NCI-H2081 treated with DMSO at 0.1 percent for 48 hours (cell line): ENCODE measurements at places on chromosomes 5 and 9.
A peak's percentile ranks its signal among the peaks of the same experiment; 100 is the strongest.

- DNase-seq, result no peak
Measured at GRCh38 chr9:137705443-137705863, 86.6 kb downstream of the EHMT1 start.

GRCh38 chr9:127014216-127014909 is 99.8 kb downstream of the RALGPS1 start:
- DNase-seq, result no peak

DNA sequence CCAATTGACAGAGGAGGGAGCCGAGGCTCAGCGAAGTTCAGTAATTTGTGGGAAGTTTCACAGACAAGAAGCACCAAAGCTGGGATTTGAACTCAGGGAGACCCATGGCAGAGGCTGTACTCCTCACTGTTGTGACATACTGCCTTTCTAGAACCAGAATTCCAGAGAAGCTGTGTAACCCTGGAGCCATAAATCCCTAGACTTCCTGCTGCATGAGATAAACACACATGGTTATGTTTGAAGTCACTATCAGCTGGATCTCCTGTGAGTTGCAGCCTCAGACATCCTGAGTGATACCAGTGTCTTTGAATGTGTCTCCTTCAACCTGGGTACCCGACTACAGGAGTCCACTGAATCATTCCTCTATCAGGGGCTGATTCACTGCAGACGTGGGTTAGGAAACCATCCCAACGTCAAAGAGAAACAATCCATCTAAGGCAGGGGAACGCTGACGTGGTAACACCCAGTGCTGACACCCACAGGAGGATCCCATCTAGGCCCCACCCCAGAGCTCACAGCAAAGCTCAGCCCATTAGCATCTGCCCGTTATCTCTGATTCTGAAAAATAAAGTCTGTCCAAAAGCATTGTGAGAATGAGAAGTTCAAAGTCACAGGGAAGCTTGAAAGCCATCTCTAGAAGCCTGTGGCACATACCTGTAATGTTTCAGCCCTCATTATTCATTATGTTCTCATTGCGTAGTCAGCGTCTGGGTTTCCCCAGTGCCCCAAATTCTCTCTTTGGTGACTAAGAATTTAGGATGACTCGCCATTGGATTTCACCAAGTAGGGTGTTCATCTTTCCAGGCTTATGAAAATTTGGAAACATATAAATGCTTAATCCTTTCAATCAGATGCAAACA is 36.3 kb upstream of the BASP1 start:
- DNase-seq, result no peak

- no peak for DNase-seq
Measured at GRCh38 chr5:1437226-1437829, 7.9 kb downstream of the SLC6A3 start.

DNA sequence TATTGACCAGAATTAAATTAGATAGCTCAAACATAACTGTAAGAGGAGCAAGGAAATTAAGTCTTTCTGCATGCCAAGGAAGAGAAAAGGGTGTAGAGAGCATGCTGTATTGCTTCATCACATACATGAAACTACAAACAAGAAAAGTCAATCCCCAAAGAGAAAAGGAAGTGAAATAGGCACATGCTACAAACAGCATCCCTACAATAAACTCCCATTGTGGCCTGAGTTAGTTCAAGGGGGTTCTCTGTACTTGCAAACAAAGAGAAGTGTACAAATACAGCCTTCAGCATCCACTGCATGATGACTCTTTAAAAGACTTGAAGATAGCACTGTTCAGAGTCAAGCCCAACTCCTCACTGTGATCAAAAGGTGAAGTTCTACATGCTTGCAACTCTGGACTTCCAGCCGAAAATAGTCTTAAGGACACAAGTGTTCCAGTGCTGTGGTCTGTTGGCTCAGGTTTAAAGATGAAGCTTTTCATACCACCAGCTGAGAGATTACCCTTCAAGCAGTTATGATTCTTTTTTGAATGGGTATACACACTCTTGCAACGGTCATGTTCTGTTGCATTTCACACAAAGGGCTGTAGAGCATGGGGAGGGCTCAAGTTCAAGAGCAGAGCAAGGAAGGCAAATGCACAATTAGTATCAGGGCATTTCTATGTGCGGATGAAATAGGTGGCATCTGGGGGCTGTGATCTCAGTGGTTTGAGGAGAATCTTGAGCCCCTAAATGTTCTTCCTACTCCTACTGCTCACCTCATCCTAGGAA is 534.5 kb downstream of the EBF1 start:
- no peak for DNase-seq

GRCh38 chr5:149433524-149434131 is 54.5 kb upstream of the IL17B start:
- DNase-seq, result no peak

- no peak for DNase-seq
Measured at GRCh38 chr5:140570488-140570887, 5.9 kb downstream of the SLC35A4 start.

DNA sequence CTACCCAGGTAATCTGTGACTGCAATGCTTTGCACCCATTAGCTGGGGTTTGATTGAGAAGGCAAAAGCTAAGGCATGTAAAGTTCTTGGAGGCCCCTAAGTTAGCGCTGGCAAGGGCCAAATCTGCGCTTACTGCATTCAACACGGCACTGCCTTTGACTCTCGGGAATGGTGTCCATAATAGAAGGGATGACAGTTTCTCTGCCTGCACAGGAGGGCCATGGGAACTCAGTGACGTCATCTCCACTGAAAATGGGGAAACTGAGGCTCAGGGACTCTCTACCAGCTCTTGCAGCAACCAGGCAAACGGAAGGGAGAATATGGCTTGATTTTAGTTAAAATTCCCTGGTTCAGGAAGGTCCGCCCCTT is 487 bp downstream of the SPATA24 start:
- DNase-seq, result no peak

- DNase-seq, result no peak
Measured at GRCh38 chr5:6631441-6631840, 1.4 kb downstream of the NSUN2 start.

GRCh38 chr5:157184117-157184670 is 3.6 kb downstream of the ITK start:
- no peak for DNase-seq

- no peak for DNase-seq
Measured at GRCh38 chr9:75541734-75542133, 348.7 kb upstream of the PCSK5 start.

- no peak for DNase-seq
Measured at GRCh38 chr9:134136118-134136995, 475 bp downstream of the WDR5 start.

DNA sequence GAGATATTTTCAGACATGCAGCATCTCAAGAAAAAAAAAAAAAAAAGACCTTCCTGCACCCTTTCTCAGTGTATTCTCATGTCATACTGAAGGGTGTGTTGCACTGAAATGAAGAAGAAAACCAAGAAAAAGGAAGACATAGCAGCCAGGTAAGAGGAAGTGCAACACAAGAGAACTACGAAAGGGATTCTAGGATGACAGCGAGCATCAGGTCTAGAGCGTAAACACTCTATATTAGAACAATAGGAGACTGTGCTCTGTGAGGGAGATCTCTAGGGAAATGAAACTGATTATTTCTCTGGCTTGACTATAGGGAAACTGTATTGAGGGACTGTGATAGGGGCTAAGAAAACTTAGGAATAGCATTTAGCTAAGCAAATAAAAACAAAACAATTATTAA is 30.0 kb downstream of the BTF3 start:
- DNase-seq, result no peak

GRCh38 chr5:33905381-33905780 is 13.6 kb upstream of the ADAMTS12 start:
- no peak for DNase-seq

DNA sequence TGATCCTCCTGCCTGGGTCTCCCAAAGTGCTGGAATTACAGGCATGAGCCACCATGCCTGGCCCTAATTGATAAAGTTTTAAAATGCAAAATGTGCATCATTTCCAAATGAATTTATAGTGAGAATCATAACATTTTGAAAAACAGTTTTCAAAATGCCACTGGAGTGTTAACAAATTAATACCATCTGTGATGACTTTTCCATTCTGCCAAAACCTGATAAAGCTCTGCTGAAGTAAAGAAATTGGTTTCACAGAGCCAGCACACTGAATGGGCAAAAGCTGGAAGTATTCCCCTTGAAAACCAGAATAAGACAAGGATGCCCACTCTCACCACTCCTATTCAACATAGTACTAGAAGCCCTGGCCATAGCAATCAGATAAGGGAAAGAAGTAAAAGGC is 89.6 kb downstream of the MUSK start:
- no peak for DNase-seq

GRCh38 chr9:4678679-4679267 is 596 bp upstream of the CDC37L1 start:
- DNase-seq, result no peak

DNA sequence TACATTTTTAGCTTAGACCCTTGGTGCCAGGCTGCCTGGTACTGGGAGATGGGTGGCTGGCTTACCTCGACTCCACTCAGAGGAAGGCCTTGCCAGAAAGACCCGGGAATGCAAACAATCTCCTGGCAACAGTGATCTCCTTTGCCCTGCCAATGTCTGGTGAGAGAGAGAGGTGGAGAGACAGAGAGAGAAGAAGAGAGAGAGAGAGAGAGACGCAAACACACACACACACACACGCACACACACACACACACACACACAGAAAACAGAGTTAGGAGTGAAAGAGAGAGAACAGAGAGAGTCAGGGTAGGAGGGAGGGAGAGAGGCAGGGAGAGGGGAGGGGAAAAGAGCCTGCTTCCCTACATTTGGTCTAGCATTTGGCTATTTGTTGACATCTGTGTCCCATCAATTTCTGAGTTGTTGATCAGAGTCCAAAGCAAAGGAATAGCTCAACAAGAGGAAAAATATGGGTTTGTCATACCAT is 181.6 kb upstream of the MAP1B start:
- DNase-seq, result no peak

GRCh38 chr9:33415501-33416038 is 13.2 kb upstream of the AQP7 start:
- DNase-seq, result peak; percentile 38

DNA sequence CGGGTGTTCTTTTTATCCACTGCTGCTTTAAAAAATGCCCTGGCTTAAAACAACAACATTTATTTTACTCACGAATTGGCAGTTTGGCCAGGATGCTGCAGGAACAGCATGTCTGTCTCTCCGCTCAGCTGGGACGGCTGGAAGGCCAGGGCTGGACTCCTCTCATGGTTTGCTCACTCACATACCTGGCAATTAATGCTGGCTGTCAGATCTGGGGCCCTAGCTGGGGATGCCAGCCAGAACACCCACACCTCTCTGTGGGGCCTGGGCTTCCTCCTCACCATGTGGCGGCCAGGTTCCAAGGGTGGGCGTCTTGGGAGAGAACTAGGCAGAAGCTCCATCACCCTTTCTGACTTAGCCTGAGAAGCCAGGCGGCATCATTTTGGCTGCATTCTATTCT is 189.1 kb upstream of the IL12B start:
- DNase-seq, result no peak

GRCh38 chr9:79812507-79813257 is 240.9 kb downstream of the TLE4 start:
- DNase-seq, result no peak

DNA sequence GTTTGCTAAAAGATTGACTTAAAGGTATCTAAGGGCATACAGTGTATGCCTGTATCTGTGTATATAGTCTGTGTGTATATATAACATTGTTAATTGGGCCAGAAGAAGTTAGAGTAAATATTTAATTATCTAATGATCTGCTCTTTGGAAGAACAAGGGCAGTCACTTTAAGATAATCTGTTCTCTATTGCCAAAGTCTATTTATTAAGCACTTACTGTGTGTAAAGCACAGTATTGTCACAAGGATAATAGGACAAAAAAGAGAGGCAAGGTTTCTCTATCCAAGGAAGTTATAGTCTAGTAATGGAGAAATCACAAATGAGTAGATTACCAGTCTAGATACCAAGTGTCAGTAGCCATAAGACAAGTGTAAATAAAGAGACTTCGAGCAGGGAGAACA is 51.5 kb downstream of the SV2C start:
- DNase-seq, result no peak

- DNase-seq, result no peak
Measured at GRCh38 chr5:149731332-149731616, 1.2 kb downstream of the PPARGC1B start.

DNA sequence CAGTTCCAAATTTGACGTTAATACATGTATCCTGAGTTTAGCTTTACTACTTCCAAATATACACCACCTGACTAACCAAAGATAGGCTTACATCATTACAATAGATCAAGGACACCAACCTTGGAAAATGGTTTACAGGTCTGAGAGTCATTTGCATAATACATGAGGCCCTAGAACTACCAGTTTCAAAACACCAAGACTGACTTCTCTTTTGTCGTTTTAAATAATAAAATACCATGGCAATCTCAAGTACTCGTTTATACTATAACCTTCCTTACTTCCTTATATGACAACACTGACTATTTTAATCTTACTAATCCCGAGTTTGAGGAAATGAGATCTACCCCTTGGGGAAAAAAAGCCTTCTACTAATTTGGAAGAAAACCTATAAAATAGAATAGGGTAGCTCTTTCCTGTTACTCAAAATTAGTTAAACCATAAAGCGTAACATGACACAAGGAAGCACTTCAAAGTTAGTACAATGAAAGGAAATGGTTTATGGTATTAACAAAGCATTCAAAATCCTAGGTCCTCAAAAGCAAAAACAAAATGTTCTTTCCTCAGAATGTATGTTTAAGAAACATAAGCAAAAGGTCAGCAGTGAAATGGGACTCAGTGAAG is 42.1 kb downstream of the UBQLN1 start:
- DNase-seq, result no peak

DNA sequence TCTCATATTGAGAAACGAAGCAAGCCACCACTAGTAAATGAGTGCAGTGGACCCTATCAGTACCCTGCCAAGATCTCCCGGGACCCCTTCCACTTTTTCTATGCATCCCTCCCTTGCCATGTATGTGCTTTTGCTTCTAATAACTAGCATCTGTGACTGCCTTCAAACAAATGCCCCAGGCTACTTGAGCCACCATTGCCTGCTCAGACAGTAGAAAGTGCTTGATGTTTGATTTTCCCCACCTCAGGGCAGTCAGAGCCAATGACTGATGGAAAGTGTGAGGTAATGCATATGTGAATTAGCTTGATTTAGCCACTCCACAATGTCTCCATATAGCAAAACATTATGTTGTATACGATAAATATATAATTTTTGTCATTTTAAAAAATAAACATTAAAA is 797.3 kb upstream of the ACO1 start:
- DNase-seq, result no peak
